ENCODE measurements at places on chromosomes 11 and 22. TPM values are rescaled to one million over a fixed set of nuclear protein-coding genes. Genes with fewer than 3 reads are reported as not detected.

SSTR3 gene
- total RNA-seq = 0.72 TPM

TBCEL gene
- total RNA-seq = 17.3 TPM

MS4A6A gene
- total RNA-seq = not detected

TEX54 gene
- 1.2 TPM for total RNA-seq

VPREB1 gene
- not detected for total RNA-seq

RCOR2 gene
- 118 TPM for total RNA-seq

KLHL35 gene
- total RNA-seq = 0.72 TPM

EIF4ENIF1 gene
- total RNA-seq = 35.4 TPM

MICAL2 gene
- 6.0 TPM for total RNA-seq

OR10W1 gene
- not detected for total RNA-seq

IL10RA gene
- not detected for total RNA-seq

PAK1 gene
- 122 TPM for total RNA-seq

ARVCF gene
- 40.7 TPM for total RNA-seq

ENTHD1 gene
- not detected for total RNA-seq

- DNase-seq = no peak
Observed at GRCh38 chr22:49100316-49100715, 727.4 kb downstream of the BRD1 start.

GRCh38 chr11:67286621-67287333 lies 2.3 kb upstream of the ANKRD13D start:
- no peak for DNase-seq

DNA sequence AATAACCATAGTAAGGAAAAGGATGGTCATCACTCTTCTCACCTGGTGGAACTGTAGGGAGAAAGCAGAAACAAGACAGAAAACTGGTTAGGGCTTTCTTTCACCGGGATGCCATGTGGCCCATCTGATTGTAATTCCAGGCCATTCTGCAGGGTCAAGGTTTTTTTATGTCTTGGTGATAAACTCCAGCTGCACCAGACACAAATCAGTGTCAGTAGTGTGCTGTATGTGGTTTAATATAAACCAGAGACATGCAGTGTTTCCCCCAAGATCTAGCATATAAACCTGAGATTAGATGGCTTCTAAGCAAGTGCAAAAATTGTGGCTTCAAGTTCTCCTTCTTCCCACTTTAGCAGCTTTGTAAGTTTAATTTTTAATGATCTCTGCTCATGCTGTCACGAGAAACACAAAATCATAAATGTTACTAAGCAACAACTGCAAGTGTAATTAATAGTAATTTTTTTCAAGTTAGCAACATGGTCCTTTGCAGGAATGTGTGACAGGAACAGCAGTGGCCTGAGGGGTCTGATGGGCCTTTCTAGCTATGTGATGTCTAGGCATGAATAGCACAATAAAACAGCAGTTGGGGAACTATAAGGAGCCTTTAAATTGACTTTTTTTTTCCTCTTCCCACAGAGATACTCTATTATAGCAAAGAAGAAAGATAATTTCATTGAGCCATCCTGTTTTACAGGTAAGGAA lies 41.6 kb downstream of the BDNF start:
- DNase-seq = no peak

DNA sequence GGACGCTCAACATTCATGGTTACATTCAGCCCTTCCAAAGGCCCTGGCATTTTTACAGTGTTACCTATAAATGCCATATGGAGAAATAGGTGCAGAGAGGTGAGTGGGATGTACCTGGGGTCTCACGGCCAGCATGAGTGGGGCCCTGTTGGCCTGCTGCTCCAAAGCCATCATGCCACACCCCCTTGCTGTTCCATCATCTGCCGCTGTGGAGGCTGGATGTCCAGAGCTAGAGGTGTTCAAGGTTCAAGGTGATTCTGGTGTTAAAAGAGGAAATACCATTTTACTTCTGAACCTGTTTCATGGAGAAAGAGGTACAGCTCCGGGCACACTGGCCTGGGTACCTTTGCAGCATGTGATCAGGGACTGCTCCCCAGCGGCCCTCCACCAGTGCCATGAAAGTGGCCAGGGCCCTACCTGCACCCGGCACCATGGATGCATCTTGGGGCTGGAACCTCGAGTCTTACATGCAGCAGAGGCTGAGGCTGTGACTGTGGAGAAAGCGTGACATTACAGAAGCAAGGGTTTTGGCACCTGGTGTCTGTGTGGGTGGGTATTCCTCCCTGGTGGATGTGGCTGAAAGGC lies 68.6 kb downstream of the PARVB start:
- no peak for DNase-seq

- peak; percentile 94 for DNase-seq
Observed at GRCh38 chr11:4187055-4187988, 92.7 kb downstream of the RRM1 start.

DNA sequence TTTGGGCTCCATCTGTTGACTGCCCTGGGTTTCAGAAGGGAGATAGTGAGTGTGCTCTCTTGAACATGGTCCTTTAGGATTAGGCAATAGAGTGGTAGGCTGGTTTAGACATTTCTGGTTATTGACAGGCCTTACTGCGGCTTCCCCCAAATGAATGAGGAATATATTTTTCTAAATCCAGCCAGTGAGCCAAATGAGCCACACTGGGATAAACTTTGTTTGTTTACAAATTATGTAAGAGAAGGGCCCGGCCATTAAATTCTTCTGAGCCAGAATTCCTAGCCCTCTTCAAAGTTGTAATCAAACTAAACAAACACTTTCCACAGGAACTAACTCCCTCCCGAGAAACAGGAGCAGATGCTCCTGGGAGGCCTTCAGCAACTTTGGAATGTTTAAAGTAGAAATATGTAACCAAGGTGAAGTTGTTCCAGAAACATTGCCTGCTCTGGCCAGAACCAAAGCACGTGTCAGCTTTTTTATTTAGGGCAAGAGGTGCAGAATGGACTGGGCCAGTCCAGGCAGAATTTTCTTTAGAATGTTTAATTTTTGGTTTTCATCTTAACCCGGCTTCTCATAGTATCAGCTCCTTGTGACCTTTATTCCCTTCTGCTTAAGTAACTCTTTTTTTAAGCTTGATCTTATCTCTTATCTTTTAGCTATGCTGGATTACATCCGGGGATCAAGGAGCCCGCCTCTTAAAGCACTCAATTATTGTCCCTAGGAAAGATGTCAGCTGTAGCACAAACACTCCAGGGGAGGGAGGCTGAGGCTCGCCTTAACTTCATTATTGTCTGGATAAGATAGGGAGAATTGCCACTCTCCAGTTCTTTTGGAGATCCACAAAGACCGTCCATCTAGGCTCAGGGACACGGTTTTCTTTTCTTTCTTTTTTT lies 28.7 kb downstream of the ZNRF3 start:
- no peak for DNase-seq

- no peak for DNase-seq
Observed at GRCh38 chr11:117906126-117906525, 23.1 kb downstream of the TMPRSS13 start.

GRCh38 chr11:119805663-119806062 lies 76.7 kb upstream of the NECTIN1 start:
- no peak for DNase-seq

DNA sequence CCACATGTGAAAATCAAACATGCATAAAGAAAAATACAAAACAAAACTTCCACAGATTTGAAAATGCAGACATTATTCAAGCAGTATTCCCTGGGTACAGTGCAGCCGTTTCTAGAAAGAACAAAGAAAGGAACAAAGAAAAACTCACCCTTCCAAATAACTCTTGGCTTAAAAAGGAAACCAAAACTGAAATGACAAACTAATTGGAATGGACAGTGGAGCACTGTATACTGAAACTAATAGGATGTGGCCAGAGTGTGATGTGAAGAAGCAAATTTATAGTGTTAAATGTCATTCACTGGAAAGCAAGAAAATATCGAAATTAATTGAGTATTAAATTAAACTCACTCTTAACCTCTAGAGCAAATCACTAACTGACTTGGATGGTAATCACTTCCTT lies 55.4 kb downstream of the QSER1 start:
- DNase-seq = no peak

DNA sequence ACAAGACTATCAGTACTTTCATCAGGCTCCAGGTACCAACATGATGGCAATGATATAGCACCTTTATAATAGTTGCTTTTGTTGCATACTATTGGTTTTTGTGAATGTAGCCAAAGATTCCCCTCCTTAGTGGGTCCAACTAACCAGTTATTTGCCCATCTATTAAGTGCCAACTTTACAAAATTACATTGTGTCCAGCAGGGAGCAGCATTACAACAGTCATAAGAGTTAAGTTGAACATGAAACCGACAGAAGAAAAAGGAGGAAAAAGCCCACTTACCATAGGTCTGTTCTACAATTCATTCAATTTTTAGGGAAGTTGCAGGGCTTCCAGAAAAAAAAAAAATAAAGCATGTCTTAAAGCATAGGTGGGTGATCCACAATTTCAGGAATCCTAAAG lies 21.6 kb downstream of the IMMP1L start:
- DNase-seq = no peak

DNA sequence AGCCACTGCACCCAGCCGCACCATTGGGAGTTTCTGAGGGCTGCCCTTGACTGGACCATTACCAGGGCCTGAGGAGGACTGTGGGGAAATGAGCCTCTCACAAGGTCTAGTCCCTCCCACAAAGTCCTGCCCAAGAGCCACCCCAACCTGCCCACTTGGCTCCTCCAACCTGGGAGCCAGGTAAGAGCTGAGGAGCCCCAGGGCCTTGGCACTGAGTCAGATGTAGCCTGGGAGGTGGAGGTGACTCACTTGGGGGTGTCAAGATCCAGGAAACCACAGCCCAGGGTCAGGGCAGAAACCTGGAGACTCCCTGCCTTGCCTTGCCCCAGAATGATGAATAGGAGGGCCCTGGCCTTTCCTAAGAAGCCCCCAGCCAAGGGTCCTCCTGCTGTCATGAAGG lies 25.8 kb upstream of the P2RY2 start:
- DNase-seq = no peak

GRCh38 chr11:36376009-36376887 lies 80.2 kb downstream of the PRR5L start:
- peak; percentile 58 for DNase-seq

DNA sequence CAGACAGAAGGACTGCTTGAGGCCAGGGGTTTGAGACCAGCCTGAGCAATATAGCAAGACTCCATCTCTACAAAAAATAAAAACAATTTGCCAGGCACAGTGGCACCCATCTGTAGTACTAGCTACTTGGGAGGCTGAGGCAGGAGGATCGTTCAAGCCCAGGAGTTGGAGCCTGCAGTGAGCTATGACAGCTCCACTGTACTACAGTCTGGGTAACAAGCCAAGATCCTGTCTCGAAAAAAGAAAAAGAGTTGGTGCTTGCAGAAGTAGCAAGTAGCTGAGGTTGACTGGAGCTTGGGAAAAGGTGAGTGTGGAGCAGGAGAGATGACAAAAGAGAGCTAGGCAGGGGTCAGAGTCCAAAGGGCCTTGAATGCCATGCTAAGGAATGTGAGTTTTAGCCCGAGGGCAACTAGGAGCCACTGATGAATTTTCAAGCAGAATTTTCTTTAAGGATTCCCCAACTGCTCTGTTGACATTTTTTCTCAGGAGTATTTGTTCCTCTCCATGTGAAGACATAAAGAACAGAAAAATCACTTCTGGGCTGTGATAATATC lies 3.1 kb downstream of the AP1B1 start:
- no peak for DNase-seq

GRCh38 chr22:27064386-27064785 lies 407.0 kb downstream of the MIAT start:
- DNase-seq = no peak

DNA sequence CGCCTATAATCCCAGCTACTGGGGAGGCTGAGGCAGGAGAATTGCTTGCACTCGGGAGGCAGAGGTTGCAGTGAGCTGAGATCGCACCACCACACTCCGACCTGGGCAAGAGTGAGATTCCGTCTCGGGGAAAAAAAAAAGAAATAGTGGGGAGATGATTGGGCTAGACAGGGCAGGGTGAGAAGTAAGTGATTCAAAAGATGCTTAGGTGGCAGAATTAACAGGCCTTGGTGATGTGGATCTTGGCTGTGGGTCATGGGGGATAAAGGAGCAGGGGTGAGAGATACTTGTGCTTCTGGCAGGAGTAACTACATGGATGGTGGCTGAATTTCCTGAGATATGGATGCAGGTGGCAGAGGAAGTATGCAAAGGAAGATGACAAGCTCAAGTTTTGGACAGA lies 13.1 kb upstream of the UCP3 start:
- DNase-seq = no peak

GRCh38 chr22:30743257-30744020 lies 48.8 kb downstream of the OSBP2 start:
- DNase-seq = no peak

DNA sequence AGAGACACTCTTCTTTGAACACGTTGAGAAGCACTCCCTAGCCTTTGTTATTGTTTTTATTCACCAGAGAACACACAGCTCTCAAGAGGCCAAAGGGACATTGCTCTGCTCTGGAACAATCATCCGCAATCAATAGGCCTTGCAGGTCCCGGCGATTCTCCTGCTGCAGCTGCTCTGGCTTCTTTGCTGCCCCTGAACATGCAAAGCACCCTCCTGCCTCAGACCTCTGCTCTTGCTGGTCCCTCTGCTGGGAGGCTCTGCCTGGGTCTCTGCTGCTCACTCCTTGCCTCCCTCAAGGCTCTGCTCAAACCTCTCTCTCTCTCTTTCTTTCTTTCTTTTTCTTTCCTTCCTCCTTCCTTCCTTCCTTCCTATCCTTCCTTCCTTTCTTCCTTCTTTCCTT lies 232.7 kb downstream of the DSCAML1 start:
- no peak for DNase-seq

- no peak for DNase-seq
Observed at GRCh38 chr11:30445056-30445455, 122.2 kb downstream of the ARL14EP start.

DNA sequence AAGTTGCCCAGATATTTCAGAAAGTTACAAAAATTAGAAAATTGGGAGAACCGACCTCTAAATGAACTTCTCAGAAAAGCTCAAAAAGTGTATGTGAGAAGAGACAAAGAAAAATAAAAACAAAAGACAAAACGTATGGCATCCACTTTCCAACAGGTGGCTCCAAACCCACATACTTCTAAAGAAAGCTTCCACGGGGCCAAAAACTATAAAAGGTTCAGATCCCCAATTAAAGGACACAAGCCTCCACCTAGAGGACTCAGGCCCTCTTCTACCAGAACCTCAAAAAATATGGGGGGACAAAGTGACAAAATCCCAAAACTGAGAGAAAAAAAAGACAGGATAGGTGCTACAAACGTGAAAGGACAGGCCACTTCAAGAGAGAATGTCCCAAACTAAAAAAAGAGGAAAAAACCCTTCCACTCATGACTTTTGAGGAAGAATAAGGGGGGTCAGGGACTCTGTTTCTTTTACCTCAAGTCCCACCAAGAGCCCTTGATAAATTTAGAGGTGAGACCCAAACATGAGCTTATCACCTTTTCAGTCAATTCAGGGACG lies 8.8 kb downstream of the SCGB2A1 start:
- DNase-seq = no peak

DNA sequence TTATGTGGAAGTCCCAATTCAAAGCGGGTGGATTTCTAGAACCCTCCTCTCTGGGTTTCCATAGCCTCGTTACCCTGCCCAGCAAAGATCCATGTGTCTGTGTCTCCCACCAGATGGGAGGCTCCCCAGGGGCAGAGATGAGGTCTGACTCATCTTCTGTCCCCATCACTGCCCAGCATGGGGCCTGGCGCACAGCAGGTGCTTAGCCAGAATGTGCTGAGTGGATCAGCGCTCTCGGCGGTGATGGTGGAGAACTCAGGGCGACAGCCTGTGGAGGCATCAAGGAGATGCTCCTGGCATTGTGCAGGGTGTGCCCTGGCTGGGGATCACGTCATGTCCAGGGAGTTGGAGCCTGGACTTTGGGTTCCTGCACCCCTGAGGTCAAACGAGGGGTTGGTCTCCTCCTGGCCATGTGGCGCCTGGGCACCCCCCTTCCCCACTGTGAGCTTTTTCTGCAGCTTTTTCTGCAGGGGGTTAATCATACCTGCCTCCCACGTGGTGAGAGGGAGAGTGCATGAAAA lies 46.1 kb upstream of the RFPL3 start:
- DNase-seq = no peak
